ENCODE measurements at places on chromosomes 2 and 18.
A peak's percentile ranks its signal among the peaks of the same experiment; 100 is the strongest.

DNA sequence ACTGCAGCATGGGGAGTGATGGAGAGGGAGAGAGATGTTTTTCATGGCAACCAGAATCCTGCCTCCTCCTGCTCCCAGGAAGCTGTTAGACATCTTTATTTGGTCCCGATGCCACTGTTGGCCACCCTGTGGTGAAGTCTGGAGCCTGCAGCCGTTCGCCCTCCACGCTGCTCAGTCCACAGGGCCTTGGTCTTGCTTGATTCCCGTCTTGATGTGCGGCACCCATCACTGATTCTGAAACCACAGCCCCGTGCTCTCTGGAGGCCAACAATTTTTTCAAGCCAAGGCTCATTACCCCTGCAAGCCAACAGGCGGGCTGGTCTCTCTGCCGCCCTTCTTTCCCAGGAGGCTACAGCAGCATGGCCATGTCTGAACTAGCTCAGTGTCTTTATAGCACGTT, 24.5 kb downstream of the SIGLEC15 start:
- DNase-seq = peak; percentile 20

DNA sequence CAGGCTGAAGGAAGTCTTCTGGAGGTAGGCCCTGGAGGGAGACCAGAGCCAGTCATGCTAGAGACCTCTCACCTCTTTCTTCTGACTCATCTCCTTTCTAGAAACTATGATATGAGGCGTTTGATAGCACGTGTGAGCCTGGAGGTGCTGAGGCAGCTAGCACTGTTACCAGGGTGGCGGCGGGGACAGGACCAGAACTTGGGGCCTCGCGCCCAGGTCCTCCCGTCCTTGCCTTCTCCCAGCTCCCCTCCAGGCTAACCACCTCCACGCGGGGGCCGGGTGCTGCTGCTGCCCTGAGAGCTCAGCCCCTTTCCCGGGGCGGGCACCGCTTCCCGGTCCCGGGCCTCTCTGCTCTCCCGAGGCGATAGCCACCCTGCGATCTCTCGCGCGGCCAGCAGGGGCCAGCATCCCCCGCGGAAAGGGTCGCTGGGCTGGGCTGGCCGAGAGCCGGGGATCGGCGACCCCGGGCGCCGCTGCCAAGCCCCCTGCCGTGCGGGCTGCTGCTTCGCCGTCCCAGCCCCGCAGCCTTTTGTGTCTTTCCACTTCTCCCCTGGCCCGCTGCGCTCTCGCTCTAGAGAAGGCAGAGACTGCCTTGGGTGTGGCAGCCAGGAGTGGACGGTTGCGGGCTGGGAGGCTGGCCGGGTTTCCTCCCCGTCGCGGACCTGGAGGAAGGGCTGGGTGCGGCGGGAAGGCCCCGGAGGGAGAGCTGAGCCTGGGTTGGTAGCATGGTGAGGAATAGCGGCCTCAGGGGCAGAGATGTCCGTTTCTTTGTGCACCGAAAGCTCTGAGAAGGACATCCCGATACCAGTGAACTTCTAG, 49.1 kb downstream of the TMEM17 start:
- DNase-seq = peak; percentile 70

DNA sequence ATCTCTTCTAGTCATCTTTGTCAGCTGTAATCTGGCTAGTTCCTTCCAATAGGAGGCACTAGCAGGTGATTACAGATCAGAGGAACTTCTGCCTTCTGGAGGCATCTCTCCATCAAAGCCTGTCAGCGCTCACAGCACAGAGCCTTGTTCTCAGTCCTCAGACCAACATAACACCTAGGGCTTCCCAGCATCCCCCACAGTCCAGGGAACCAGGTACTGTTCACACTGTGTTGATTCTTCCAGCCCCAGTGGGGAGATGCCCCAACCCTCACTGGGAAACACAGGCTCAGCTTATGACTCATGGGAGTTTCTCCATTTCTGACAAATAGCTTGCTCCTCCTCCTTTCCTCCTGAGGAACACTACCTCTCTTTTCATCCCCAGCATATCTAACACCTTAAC, 601.7 kb downstream of the CBLN2 start:
- peak; percentile 8 for DNase-seq

DNA sequence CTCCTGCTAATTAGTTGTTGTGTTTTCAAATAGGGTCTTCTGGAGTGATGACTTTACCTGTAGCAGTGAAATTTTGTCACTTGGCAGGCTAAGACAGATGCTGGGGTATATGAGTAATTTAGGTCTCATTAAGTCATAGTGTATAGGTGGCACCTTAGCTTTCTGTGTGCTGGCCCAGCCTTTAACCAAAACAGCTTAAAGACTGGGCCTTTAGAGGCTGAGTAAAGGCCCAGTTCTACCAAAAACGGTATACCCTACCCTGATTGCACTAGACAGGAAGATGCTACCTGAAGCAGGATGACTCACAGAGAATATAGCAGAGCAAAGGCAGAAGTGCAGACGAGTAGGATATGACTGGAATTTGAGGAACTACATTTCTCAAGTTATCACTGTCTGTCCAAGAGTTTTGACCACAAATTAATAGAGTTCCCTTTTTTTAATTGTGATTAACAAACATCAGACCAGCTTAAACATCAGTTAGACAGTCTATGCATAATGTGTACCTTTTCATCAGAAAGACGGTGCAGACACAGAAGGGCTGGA, 337.9 kb upstream of the SALL3 start:
- no peak for DNase-seq

DNA sequence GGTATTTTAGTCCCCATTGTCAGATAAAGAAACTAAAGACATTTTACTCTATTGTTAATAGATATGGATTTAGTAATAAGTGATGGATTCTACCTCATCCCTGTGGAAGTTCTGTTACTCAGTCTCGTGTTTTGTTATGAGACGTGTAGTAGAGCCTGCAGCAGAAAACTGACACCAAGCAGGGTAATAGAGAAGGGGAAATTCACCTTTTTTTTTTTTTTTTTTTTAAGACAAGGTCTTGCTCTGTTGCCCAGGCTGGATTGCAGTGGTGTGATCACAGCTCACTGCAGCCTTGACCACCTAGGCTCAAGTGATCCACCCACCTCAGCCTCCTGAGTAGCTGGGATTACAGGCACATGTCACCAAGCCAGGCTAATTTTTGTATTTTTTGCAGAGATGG, 164.5 kb downstream of the CERS6 start:
- DNase-seq = no peak

GRCh38 chr2:26493566-26493965, 15.6 kb upstream of the OTOF start:
- no peak for DNase-seq

DNA sequence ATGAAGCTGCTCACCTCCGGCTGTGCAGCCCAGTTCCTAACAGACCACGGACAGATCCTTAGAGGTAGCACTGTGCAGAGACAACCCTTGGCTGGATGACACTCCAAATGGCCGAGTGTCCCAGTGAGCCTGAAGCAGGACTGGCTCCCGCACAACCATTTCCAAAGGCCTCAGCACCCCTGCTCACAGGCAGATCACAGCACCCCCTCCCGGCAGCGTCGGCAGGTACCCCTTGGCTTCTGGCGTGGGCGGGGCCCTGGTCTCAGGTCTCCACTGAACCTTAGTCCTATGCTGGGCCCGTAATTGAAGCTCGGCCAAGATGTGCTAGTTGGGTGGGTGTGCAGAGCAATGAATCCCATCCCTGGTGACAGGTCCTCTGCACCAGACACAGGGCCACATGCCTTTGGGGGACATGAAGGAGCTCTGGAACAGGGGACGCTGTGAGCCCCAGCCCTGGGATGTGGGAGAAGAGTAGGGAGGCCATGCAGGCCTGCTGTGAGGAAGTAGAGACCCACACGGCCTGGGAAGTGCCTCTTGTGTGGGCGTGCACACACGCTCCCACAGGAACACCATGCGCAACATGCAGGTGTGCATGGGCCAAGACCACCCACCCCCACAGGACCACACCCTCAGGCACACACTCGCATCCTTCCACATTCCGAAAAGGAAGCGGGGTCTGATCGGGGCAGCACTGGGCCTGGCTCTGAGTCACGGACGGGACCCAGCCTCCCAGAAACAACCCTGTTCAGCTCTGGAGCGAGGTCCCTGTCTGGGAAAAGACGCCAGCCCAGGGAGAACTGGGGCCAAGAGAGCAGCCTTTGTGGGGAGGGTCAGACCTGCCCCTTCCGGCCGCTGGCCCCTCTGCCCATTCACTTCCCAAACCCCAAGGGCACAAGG, 2.8 kb downstream of the DUSP2 start:
- DNase-seq = no peak

DNA sequence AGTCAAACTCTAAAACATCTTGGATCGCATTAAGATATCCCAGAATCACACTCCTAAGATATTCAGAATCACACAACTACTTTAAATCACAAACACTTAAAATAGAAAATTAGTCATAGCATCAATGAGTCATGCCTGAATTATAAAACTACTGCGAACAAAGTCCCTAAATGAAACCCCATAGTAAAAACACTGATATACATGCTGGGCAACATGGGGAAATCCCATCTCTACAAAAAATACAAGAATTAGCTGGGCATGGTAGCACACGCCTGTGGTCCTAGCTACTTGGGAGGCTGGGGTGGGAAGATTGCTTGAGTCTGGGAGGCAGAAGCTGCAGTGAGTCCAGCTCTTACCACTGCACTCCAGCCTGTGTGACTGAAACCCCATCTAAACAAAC, 101.7 kb downstream of the COBLL1 start:
- DNase-seq = peak; percentile 63

DNA sequence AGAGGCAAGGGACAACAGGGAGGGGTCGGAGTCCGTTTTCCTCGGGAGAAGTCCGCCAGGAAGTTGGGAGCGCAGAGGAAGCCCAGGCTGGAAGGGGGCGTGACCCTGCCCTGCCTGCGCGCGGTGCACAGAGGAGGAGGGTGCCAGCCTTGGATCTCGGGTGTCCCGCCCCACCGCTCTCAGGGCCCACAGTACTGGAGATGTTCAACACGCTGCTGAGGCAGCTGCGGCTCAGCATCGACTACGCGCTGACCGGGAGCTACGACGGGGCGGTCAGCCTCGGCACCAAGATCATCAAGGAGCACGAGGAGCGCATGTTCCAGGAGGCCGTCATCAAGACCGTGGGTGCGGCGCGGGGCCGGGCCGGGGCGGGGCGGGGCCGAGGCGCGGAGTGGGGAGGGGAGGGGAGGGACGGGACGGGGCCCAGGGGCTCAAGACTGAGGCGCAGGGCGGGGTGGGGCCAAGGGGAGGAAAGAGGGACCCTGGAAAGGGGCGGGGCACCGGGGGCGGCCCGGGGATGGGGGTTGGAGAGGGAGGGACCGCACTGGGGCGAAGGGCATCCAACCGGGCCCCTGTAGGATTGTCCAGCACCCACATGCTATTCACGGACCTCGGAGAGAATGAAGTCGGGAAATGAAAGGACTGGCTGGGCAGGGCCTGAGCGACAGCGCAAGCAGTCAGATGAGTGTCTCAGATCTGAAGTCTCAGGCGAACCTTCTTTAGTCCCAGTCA, 36.6 kb downstream of the POMC start:
- DNase-seq = no peak

GRCh38 chr2:133774654-133775015, 206.4 kb upstream of the NCKAP5 start:
- DNase-seq = no peak

GRCh38 chr2:68715353-68716041, 19.1 kb upstream of the ARHGAP25 start:
- DNase-seq = peak; percentile 79

DNA sequence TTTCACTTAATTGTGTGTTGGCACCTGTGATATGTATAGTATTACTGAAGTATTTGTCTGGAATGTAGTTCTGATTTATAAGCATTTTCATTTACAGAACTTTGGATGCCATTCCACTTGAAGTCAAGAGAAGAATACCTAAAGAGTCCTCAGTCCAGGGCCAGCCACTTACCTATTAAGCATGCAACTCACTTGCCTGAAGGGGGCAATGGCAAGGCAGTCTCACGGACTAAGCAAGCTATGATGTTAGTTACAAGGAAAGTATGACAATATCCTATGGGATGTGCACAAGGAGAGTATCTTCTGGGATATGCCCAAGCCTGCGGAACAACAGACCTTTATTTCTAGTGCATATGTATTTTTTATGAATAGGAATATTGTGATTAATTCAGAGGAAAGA, 369.4 kb upstream of the GCFC2 start:
- peak; percentile 1 for DNase-seq

GRCh38 chr2:75381032-75381431, 179.7 kb downstream of the EVA1A start:
- no peak for DNase-seq

GRCh38 chr2:27496357-27497287, at the start of gene GCKR:
TSS of gene GCKR (plus strand) at chr2:27496839. CDS start at chr2:27496905, 66 bp downstream.
- no peak for DNase-seq

- no peak for DNase-seq
Observed at GRCh38 chr2:26685989-26686839, 6.3 kb upstream of the KCNK3 start.

GRCh38 chr18:5244941-5245340, 47.9 kb upstream of the AKAIN1 start:
- DNase-seq = no peak

GRCh38 chr2:136308611-136309010, 190.7 kb upstream of the CXCR4 start:
- DNase-seq = no peak

DNA sequence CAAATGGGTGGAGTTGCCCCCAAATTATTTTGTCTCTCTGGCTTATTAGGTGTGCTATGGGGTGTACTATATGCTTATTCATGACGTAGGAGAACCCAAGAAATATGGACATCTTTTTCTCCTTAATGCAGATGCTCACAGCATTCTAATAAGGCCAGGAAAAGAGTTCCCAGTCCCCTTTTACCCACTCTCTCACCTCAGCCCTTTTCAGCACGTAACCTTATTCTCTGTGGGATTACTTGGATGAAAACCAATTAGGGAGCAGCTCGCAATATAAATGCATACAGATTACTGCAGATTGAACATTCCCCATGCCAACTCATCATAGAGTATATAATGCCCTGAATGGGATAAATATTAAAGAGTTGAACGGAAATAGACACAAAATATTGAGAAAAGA, 891.2 kb upstream of the POU3F3 start:
- no peak for DNase-seq

DNA sequence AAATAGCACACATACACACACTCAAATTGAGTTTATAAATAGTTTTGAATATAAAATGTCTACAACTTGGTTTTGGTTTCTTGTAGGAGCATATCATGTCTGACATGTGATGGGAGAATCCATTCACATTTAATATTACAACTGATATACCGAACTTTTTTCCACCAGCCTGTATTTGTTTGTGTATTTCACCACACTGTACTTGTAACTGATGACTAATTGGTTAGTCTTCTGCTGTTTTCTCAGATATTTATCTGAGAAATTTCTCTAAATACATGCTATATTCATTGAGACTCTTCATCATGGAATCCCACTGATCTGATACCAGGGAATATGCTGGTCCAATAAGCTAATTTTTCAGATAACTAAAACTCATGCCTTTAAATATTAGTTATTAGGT, 56.3 kb upstream of the UBXN4 start:
- DNase-seq = peak; percentile 53

GRCh38 chr2:74834792-74835755, 1.1 kb downstream of the HK2 start:
- DNase-seq = peak; percentile 75

DNA sequence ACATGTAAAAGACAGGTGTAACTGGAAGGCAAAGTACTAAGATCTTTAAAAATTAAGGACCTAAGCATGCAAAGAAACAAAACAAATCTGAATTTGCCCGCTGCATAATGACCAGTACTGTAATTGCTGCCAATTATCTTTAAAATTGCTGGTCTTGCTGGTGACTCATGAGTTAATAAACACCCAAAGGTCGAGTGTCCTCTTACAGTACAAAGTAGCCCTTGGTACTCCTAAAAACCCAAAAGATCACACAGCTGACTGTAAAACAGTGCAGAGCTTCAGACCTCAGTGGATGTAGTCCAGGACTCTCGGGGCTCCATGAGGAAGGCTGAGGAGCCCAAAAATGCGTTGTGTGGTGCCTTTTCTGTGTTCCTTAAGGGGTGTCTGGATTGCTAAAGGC, 308.7 kb downstream of the CNTNAP5 start:
- DNase-seq = no peak

Data from MCF 10A (cell line).